ENCODE measurements at places on chromosomes 11 and 22.

GRCh38 chr11:38425578-38425977 is 1827.5 kb upstream of the RAG2 start:
- no peak for DNase-seq

GRCh38 chr11:96214777-96215109 is 128.3 kb downstream of the MAML2 start:
- no peak for DNase-seq

DNA sequence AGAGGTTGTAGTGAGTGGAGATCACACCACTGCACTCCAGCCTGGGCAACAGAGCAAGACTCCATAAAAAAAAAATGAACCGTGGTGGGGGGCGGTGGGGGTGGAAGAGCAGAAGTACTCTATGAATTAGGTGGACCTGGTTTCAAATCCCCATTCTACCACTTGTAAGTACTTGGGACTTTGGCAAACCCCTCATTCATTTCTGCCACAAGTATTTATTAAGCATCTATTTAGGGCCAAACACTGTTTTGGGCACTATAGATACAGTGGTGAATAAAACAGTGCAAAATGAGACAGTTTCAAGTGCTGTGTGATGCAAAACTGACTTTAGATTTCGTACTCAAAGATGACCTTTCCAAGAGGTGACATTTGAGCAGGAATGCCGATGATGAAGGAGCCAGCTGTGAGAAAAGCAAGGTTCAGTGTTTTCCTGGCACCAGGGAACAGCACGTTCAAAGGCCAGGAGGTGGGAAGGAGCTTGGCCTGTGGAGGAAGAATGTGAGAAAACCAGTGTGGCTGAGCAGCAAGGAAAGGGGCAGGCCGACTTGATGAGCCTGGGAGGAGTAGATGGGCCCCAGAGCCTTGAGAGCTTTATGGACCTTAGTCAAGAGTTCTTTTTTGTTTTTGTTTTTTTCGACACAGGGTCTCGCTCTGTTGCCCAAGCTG is 1.4 kb upstream of the TMEM134 start:
- DNase-seq = no peak

DNA sequence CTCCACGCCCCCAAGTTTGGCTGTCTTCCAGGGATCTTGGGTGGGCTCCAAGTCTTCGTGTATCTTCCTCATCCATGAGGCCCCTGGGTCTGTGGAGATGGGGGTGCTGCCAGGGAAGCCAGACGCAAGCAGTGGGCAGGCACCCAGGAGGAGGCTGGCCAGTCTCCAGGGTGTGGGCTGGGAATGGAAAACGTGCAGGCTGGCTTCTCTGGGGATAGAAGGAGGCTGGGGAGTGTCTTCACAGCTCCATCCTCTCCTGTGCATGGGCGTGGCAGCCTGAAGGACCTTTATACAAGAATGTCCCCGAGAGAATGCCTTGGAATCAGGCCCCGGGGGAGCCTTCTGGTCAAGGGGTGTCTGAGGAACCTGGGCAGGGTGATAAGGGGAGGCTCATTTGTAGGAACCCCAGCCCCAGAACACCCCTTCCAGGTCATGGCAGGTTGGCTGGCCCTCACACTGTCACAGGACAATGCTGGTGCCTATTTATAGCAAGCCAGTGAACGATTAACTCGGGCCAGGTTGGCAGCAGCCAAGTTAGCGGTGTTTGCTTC is 14.0 kb downstream of the SGSM1 start:
- no peak for DNase-seq

- no peak for DNase-seq
Observed at GRCh38 chr11:105149477-105149876, 9.9 kb upstream of the CARD18 start.

DNA sequence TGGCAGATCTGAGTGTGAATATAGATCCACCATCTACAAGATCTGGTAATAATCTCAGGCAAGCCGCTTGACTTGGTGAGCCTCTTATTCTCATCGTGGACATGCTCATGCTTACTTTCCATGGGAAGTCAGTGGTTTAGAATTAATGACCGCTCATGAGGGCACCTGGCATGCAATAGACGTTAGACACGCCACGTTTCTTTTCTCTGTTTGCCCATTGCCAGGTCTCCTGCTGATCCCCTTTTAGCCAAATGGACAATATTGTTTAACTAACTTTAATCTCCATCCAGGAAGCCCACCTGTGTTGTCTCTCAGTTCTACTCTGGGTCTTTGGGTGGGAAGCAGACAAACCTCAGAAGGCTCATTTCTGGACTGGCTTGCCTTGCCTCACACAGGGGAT is 439.1 kb downstream of the ETS1 start:
- DNase-seq = no peak

DNA sequence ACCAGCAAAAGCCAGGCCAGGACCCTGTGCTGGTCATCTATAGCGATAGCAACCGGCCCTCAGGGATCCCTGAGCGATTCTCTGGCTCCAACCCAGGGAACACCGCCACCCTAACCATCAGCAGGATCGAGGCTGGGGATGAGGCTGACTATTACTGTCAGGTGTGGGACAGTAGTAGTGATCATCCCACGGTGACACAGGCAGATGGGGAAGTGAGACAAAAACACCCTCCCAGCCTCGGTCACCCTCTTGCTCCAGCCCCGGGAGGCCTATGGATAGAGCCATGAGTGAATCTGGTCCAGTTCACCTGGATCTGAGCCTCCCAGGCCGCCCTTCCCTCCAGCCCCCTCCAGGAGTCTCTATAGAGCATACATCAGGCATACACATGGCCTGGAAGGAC is 115.2 kb upstream of the IGLL5 start:
- no peak for DNase-seq

DNA sequence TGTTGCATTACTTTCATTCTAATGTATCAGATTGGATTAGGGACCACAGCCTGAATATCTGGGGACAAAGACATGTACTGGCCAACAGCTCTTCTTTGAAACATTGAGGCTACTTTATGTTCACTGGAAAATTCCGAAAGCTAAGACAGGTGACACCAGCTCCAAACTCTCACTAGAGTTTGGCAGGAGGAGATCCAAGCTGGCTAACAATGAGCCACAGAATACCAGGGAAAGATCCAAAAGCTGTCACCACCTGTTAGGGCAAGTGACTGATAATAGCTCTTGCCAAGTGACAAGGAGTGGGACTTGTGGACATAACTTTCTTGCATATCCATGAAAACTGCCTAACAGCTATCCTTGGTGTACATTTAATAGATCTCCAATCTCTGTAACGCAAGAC is 333.3 kb downstream of the TTC28 start:
- no peak for DNase-seq

DNA sequence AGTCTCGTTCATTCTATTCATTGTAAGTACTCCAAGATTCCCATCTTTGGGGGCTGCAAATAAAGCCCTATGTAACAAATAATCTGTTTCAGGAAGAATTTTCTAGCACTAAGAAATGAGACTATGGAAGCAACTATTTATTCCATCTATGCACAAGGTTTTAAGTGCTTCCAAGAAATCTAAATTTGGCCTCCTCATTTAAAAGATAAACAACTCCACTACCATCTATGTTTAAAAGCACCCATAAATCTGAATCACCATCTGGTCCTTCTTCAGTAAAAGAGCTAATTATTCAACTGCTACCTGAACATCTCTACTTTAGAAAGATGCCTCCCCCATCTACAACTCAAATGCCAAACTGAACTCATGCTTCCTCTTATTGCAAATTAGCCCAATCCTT is 547.3 kb upstream of the LRRC4C start:
- no peak for DNase-seq

GRCh38 chr11:95359756-95360155 is 128.8 kb upstream of the SESN3 start:
- DNase-seq = peak; percentile 40

DNA sequence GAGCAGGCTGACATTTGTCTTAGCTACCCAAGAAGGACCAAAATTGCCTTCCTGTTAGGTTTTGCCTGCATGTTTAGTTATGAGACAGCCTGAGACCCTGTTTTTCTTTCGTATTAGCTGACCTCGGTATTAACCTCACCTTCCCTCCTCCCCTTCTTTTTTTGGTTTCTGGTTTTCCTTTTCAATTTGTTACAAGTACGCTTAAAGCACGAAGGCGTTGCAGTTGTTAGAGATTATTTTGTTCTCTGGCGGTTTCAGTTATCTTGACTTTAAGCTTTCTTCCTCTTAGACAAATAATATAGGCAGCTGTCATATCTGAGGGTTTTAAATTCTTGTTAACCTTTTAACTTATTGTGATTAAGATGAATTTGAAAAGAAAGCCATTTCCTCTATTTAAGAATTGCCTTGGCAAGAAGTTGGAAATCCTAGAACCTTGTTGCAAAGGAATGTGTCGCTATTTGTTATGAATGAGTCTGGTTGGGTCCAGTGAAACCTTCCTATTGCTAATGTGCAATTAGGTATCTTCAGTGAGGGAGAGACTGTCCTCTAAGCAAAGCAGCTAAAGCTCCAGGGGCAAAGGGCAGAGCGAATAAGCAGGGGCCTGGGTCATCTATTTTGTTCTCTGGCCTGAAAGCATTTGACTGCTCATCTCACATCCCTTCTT is 45.7 kb downstream of the PACS1 start:
- DNase-seq = no peak
